Mammary epithelial cell (primary cell): ENCODE measurements at places on chromosomes 4 and X.
A peak's percentile ranks its signal among the peaks of the same experiment; 100 is the strongest.

DNA sequence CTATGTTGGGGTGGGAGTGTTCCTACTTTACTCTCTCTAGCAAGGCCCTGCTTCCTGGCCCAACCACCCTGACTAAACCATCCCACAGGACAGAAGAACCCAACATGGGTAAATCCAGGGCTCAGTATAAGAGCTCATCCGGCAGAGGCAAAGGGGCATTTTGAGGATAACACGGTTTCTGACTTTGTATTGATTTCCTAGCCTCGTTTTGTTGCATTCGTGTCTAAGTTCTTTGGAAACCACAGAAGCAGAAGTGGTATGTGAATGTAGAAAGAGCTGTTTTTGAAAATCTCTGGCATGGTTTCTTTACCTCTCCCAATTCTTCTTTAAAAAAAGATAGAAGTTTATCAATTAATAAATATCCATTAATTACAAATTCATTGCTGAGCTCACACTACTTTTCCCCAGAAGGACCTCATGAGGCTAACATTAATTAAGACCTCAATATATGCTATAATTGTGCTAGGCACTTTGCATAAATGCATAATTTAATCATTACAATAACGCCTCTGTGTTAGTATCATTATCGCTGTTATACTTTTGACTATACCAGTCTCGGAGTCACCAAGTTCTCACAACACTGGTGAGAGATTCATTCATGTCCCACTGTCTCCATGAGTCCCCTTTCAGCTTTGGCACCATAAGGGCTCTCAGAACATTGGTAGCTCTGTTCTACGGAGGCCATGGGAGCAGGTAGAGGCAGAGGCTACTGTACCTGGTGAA, 5.8 kb upstream of the CLNK start:
- DNase-seq = no peak

DNA sequence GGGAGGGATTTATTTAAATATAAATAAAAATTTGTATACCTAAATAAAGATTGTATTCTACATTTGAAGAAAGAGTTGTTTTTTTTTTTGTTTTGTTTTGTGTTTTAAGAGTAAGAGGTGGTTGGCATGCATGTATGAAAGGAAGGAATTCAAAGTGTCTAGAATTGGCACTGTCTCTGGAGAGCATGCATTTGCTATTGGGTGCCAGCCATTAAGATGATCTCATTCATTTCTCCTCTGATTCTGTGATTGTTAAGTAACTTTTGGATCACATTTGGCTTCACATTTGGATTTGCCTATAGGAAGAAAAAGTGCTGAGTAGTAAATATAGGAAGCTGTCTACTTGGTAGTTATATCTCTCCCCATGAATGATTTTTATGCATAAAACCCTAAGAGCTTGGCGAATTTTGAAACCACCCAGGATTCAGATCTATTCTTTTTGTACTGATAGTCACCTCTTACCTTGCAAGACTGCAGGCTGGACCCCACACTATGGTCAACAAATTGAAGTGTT, 7.8 kb upstream of the BOD1L1 start:
- DNase-seq = no peak

DNA sequence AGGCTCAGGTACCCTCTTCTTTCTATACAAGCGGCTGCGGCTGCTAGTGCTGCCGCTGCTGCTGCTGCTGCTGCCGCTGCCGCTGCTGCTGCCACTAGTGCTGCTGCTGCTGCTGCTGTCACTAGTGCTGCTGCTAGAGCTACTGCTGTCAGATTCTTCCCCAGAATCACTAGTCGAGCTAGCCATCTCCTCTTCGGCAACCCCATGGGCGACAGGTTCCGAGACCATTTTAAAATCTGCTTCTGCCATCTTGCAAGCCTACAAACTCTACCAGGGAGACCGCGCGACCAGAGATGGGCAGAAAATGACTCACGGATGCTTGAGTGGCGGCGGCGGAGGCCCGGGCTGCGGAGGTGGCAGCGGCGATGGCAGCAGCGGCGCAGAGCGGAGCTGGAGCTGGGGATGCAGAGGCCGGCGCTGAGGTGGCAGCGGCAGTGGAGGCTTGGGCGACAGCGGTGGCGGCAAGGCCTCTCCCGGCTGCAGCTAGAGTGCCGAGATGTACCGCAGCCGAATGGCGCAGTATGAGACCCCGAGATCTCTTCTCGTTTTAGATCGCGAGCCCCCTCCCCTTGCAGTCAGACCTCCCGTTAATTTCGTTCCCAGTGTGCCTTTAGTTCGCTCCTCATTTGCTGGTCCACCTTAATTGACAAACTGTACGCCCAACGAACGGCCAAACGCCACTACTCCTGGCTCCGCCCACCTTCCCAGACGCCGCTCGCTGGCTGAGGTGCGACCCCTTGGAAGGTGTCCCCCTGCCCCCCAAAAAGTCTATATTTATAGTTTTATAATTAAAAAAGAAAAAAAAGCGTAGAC, at the start of gene NAP1L3:
TSS of gene NAP1L3 (minus strand) at position 523 of the 813 bp plus-strand sequence. CDS start at position 249, 274 bp downstream.
- DNase-seq = peak; percentile 20

DNA sequence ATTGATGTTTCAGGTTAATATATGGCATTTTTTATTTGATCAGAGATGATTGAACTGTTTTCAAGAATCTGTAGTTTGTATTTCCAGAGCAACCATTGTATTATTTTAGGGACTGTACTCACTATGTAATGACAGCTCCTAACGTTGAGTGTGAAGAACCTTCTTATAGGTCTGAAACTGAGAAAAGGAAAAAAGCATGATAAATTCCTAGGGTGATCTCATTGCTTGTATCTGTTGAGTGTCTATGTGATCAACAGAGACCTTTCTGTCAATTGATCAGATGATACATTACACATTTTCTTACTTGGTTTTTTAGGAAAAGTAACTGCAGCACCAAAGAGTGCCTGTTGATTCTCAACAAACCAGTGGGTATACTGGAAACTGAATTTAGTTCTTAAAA, 40.2 kb downstream of the SEC24B start:
- no peak for DNase-seq

DNA sequence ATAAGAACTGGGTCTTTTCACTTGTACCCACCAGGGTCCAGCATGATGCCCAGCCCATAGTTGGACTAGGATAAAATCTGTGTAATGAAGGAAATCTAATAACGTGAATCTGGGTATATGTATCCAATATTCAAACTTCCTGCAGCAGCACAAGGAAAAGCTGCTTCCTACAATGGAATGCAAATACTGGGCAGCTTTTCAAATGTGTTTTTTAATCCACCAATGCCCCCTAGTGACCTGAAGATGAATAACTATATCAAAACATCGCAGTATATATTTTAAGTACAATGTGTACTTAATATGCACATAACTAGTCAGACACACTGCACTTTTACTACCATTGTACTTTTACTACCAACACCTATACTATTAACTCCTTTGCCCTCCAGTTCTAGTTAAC, 5.3 kb downstream of the APOO start:
- DNase-seq = peak; percentile 56

DNA sequence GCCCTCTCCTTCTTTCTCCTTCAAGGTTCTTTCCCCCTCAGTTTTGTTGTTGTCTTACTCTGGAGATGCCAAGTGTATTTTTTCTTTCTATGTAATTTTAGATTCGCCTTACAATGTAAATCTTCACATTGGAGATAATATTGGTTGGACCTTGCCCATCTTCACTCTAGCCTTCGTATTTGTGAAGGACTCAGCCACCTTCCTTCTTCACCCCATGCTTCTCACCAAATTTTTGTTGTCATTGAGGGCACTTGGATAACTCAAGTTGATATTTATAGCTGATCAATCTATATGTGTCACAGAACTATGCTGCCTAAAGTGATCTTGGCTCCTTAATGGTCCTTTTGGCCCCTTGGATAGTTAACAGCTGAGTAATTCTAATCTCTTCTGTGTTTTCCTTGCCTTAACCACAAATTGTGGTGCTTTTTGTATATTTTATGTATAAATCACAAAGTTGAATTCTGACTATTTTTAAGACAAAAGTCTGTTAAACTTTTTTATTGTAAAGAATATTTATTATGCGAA, 6.5 kb downstream of the SPRY1 start:
- no peak for DNase-seq

GRCh38 chr4:119132306-119132705, 3.3 kb upstream of the MYOZ2 start:
- DNase-seq = no peak
